Activated naive CD4-positive, alpha-beta T cell treated with anti-CD3 and anti-CD28 coated beads, Interleukin-2, amount 10 ng/mL, durations not matched to agents 5 hours and 36 hours (primary cell): ENCODE measurements at places on chromosomes 5 and 9. TPM values are rescaled to one million over a fixed set of nuclear protein-coding genes. Genes with fewer than 3 reads are reported as not detected.

The PCDHGB3 gene
- total RNA-seq = 0.14 TPM

The SPATA31D4 gene
- total RNA-seq = not detected

The SHOC1 gene
- total RNA-seq = not detected

The DUSP1 gene
- 8.2 TPM for total RNA-seq

The SPATA31A3 gene
- total RNA-seq = not detected

The PFN3 gene
- not detected for total RNA-seq

The PCA3 gene
- total RNA-seq = not detected

The UBE2D2 gene
- total RNA-seq = 220 TPM

The GFI1B gene
- total RNA-seq = not detected

The PPP2R2B gene
- 0.48 TPM for total RNA-seq

The PLPPR1 gene
- not detected for total RNA-seq

The FOXI1 gene
- total RNA-seq = not detected

The MXD3 gene
- total RNA-seq = 72.1 TPM

The NUTM2F gene
- total RNA-seq = not detected

The EQTN gene
- not detected for total RNA-seq

The GCNT4 gene
- total RNA-seq = 2.0 TPM

The BARHL1 gene
- not detected for total RNA-seq

The TOPORS gene
- 14.1 TPM for total RNA-seq

The MUSK gene
- total RNA-seq = not detected

The ALDH1A1 gene
- total RNA-seq = not detected

The IL33 gene
- total RNA-seq = not detected

The ZNF354C gene
- total RNA-seq = 7.1 TPM

The KIAA1958 gene
- total RNA-seq = 7.2 TPM

The PCDHB15 gene
- not detected for total RNA-seq

The ST8SIA4 gene
- 44.9 TPM for total RNA-seq

The NKD2 gene
- total RNA-seq = 2.9 TPM

The MCC gene
- 1.8 TPM for total RNA-seq

The NR4A3 gene
- 0.24 TPM for total RNA-seq

The CDC20B gene
- total RNA-seq = not detected

The SPATA31E1 gene
- not detected for total RNA-seq

The PLEKHG4B gene
- total RNA-seq = not detected

The HMCN2 gene
- total RNA-seq = not detected

The NEUROG1 gene
- total RNA-seq = not detected

The KCNN2 gene
- total RNA-seq = not detected

The SLC1A3 gene
- total RNA-seq = not detected

The SUSD3 gene
- total RNA-seq = 81.9 TPM

The COL23A1 gene
- 0.19 TPM for total RNA-seq

The GLRA1 gene
- total RNA-seq = not detected

The PDE6A gene
- total RNA-seq = not detected

The OR1Q1 gene
- total RNA-seq = not detected

The SLC36A2 gene
- total RNA-seq = not detected

The HAPLN1 gene
- total RNA-seq = not detected

The FRMD3 gene
- 0.71 TPM for total RNA-seq

The SCGB3A1 gene
- not detected for total RNA-seq

The PCDH1 gene
- not detected for total RNA-seq

The ALDH7A1 gene
- total RNA-seq = 3.4 TPM

The TSSK1B gene
- total RNA-seq = not detected

The ZBTB5 gene
- total RNA-seq = 11.5 TPM

The STPG3 gene
- not detected for total RNA-seq

The FAM163B gene
- total RNA-seq = not detected

The FBLL1 gene
- not detected for total RNA-seq

The GFRA3 gene
- total RNA-seq = not detected

The GM2A gene
- total RNA-seq = 23.5 TPM
